ENCODE measurements at places on chromosomes 12 and 14.

DNA sequence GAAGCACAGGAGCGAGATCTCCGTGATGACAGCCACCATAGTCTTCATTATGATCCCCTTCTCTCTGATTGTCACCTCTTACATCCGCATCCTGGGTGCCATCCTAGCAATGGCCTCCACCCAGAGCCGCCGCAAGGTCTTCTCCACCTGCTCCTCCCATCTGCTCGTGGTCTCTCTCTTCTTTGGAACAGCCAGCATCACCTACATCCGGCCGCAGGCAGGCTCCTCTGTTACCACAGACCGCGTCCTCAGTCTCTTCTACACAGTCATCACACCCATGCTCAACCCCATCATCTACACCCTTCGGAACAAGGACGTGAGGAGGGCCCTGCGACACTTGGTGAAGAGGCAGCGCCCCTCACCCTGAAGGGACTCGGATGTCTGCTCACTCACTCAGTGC lies 775 bp downstream of the OR10P1 start:
- no peak for DNase-seq

GRCh38 chr12:54059668-54060067 lies 6.0 kb downstream of the HOXC4 start:
- no peak for DNase-seq

DNA sequence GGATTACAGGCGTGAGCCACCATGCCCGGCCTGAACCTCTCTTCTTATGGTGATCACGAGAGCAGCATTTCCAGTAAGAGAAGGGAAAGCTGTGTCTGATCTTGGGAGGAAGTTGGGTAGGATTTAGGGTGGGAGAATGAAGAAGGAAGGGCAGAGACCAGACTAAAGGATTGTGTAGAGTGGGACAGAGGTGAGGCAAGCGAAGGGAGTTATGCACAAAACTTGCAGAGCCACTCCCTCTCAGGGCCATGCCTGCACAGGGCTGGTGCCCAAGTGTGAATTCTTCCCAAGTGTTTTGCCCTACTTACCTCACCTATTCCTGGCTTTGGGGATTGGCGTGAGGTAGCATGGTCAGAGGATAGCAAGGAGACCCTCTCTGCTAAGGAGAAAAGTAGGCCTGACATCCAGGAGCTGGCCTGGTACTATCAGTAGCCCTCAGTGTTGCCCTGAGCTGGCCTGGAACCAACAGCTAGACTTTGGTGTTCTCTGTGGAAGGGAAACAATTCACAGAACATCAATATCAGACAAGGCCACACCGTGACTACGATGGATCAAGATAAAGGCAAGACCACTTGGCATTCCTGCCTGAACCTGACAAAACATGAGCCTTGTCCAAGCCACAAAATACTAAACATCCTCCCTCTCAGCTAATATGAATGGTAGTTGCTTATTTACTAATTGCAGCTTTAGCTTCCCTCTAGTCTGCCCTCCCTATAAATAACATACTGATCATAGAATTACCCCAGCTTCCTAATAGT lies 201.0 kb upstream of the AMIGO2 start:
- no peak for DNase-seq

- DNase-seq, result no peak
Measured at GRCh38 chr14:98599082-98599481, 672.9 kb downstream of the BCL11B start.

- DNase-seq, result no peak
Measured at GRCh38 chr12:92605621-92606170, 97.1 kb upstream of the PLEKHG7 start.

DNA sequence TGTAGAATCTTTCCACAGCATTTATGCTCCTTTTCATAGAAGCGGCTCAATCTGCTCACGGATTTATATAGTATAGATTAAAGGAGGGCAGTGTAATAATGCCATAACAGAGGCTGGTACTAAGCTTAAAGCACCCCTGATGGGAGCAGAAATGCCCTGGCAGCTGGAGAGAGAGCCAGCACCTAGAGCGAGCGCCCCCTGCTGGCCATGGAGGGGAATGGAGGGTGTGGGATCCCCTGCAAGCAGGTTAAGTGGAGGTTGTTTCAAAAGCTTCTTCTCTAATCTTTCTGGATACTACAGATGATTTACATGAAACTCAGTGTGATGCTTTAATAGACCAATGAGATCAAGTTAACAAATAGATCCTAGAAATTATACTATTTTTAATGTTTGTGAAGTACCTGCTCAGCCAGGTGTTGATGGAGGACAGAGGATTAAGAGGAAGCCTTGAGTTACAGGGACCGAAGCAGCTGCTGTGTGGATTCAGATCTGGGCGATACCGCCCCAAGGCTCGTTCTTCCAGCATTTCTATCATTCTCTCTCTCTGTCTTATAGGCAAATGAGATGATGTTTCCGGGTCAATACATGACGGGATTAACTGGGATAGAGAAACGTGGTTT lies 1519.3 kb upstream of the TMEM132C start:
- peak; percentile 47 for DNase-seq

GRCh38 chr14:83463500-83464098 lies 1929.9 kb upstream of the SEL1L start:
- no peak for DNase-seq

GRCh38 chr12:113445544-113446171 lies 23.5 kb downstream of the SDSL start:
- no peak for DNase-seq
